ENCODE measurements at places on chromosomes 7 and 10.

- DNase-seq: no peak
Observed at GRCh38 chr7:99193527-99194220, 14.2 kb downstream of the KPNA7 start.

GRCh38 chr7:41940760-41941343 lies 238.0 kb upstream of the INHBA start:
- peak; percentile 84 for DNase-seq

GRCh38 chr7:43926798-43927123 lies 525 bp downstream of the UBE2D4 start:
- DNase-seq: no peak

DNA sequence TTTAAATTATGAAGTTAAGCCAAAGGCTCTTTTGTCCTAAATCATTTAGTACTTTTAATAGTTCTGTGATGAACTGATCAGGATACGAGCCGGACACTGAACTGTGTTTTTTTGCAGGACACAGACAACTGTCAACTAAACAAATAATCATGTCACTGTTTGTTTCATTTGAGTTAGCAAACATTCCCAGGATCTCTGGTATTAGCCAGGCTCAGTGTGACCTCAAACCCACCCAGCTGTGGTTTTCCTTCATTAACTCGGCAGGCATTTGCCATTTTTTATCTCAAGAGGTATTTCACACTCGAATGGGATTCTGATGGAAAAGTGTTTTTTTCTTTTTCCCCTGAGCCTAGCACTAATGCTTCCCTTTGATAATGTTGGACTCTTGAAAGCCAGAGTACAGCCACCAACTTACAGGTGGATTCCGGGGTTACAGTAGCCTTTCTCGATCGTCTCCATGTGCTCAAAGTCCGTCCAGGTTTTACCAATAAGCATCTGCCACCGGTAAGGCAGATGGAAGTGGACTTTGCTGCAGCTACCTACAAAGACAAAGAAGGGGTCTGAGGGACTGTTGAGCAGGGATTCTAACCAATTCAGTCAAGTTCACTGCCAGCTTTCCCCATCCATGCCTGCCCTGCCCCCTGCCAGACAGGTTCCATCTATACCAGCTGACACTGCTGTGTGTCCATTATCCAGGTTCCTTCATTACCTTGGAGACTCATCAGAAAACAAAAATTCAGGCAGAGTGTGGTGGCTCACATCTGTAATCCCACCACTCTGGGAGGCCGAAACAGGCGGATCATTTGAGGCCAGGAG lies 33.4 kb downstream of the ZC3HAV1 start:
- no peak for DNase-seq

DNA sequence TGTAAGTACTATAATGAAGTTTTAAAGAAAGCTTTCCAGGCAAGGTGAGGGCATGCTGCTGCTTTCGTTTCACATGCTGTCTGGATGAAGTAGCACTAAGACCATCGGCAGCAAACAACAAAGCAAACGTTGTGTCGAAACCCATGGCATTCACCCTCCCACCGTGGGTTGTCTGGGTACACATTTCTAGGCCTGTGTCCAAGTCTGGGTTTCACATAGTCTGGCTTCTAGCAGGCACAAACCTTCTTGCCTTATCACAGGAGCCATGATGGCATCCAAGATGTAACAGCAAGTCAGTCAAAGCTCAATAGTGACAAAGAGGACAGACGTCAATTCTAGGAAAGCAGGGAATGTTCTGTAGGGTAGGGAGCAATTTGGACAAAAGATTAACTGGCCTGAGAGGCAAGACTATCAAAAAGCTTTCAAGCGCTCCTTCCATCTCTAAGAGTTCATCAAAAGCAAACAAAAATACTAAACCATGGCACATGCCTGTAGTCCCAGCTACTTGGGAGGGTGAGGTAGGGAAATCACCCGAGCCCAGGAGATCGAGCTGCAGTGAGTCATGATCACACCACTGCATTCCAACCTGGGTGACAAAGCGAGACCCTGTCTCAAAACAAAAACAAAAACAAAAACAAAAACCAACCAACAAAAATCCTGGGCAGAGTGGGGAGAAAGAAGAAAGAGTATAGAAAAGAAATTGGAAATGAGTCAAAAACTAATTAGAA lies 42.7 kb downstream of the PAXIP1 start:
- no peak for DNase-seq

DNA sequence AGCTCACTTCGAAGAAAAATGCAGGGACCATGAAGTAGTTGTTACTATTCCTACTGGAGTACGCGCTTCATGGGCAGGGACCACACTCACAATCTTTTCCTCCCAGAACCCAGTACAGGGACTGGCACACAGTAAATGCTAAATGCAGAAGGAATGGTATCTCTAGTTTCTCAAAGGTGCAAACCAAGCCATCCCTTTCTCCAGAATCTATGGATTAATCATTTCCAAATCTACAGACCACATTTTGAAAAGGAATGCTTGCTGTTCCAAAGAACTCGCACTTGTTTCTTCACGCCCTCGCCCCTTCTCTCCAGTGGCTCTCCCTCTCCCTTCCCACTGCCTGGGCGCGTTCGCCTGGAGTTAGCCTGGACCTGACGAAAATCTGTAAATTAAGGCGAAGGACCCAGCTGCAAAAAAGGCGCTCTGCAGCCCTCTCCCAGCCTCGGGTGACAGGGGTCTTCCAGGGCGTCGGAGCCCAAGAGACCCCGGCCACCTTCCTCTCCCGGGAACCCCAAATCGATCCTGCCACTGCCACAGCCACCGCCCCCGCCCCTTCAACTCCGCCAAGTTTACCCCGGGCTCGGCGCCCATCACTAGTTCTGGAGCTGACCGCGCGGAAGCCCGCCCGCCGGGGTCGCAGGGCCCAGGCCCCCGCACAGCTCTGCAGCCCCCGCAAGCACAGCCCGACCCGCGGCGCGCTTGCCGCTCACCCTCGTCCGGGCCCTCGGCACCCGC lies 527 bp downstream of the PDIA4 start:
- peak; percentile 16 for DNase-seq

All from suppressor macrophage treated with lipopolysaccharide for 4 hours (primary cell).